Left lung (tissue), 14 donors: ENCODE measurements at places on chromosomes 7 and 10. TPM values are rescaled to one million over a fixed set of nuclear protein-coding genes. Genes with fewer than 3 reads are reported as not detected.

GRCh38 chr10:34781711-34782110, 33.4 kb downstream of the PARD3 start:
- DNase-seq, result no peak

DNA sequence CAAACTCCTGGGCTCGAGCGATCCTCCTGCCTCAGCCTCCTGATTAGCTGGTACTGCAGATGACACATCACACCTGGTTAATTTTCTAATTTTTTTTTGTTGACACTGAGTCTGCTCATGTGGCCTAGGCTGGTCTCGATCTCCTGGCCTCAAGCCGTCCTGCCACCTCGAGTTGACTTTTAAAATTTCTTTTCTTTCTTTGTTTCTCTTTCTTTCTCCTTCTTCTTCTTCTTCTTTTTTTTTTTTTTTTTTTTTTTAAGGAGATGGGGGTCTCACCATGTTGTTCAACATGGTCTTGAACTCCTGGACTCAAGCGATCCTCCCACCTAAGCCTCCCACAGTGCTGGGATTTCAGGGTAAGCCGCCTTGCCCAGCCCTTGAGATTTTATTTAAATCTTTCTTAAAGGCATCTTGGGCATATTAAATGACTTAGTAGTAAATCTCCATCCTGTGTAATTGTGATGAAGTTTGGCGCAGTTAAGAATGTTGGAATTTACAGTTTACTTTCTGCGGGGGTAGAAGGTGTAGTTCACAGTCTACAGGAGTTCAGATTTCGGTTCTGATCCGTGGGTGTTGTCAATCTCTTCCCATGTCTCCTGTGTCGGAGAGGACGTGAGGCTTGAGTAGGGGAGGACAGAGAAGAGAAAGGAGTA, 1.0 kb upstream of the ITGA8 start:
- no peak for DNase-seq

- no peak for DNase-seq
These were observed 69.5 kb downstream of the STEAP1B start for GRCh38 chr7:22430457-22430856.

- DNase-seq, result no peak
These were observed 951.6 kb upstream of the ZNF722 start for GRCh38 chr7:63047061-63047460.

DNA sequence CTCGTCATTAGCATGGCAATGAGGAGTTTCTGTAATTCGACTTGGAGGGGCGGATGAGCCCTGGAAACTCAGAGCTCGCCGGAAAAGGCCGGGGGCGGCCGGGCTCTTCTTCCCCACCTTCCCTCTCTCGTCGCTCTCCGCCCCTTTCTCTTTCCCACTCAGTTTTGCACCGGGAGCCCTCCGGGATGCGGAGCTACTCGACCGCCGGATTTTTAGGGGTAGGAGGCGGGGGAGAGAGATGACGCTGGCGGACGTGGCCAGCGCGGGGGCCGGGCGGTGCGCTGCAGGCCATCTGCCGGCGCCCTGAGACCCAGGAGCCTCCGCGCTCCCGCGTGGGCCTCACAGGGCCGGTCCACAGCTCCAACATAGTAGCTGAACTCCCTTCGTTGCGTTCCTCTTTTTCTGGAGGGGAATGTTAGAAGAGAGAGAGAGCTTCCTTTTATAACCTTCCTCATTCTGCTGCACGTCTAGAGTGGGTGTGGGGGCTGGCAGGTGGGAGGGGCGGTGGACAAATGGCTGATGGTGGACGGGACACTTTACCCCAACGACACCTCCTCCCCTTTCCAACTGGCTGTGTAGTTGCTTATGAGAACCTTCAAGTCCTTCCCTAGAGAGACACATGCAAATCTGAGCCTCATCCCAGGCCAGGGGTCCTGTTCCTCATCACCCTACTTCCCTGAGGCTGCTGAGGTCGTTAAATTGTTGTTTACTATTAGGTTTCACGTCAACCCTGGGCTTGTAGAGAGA, 1.1 kb upstream of the HOXA1 start:
- peak; percentile 66 for DNase-seq

Gene CLRN3
- not detected for polyA plus RNA-seq

Gene PON1
- polyA plus RNA-seq, result 0.76 TPM

Gene ZSCAN21
- polyA plus RNA-seq, result 27.1 TPM

Gene KCNH2
- 2.8 TPM for polyA plus RNA-seq
